ENCODE measurements at places on chromosomes 5 and 9. TPM values are rescaled to one million over a fixed set of nuclear protein-coding genes. Genes with fewer than 3 reads are reported as not detected.

Gene FOXI1
- not detected for total RNA-seq

Gene CCDC183
- 0.26 TPM for total RNA-seq

Gene CCDC152
- total RNA-seq: 3.8 TPM

Gene LRRC19
- not detected for total RNA-seq

Gene SMIM3
- 52.2 TPM for total RNA-seq
